ENCODE measurements at places on chromosomes 1 and 21.

- no peak for DNase-seq
These were observed 104.5 kb downstream of the AK5 start for GRCh38 chr1:77386276-77386675.

DNA sequence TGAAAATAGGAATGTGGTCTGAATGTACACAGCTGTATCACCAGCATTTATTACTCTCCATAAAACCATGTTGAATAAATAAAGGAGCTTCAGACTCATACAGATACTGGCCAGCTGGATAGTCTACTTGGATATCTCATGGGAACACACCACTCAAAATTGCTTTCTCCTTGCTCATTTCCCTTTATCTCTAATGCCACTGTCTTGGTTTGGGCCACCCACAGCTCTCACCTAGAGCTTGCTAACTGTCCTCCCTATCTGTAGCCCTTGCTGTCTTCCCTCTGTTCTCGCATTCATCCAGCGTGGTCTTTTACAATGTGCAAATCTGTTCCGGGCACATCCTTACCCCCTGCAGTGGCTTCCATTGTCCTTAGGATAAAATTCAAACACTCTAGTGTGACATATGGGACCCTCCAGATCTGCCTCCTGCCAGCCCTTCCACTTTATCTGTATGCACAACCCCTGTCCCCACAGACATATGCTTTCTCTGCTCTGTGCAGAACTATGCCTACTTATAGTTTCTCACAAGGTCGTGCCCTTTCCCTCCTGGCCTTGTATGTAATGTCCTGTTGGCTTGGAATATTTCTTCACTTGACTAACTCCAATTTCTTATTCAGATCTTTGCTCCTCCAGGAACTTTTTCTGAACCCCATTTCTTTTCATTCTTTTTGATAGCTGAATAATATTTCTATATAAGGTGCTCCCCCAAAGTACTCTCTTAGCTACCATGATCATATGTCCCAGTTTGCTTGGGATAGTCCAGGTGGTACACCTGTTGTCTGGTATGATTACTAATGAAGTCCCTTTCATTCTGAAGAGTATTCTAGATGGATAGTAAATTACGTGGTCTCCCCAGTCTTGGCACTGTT lies 2.9 kb downstream of the FLVCR1 start:
- no peak for DNase-seq

- DNase-seq, result no peak
These were observed 1204.6 kb upstream of the TMPRSS15 start for GRCh38 chr21:19608101-19608621.

GRCh38 chr1:238658763-238659162 lies 727.6 kb upstream of the CHRM3 start:
- DNase-seq, result no peak

DNA sequence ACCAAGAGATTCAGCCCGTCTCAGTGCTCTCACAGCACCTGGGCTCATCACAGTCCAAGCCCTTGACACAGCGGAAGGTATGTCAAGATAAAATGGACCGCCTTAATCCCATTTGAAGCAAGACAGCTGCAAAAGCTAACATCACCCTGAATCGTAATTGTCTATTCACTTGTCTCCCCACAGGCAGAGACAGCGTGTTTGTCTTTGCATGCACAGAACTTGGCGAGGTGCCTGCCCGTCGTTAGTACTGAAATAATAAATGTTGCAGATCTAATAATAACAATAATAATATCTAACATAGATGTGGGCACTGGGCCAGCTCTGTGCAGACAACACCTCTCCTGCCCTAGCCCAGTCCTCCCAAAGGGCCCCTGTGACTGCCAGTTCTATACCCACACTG lies 271.7 kb downstream of the NPHP4 start:
- peak; percentile 39 for DNase-seq

DNA sequence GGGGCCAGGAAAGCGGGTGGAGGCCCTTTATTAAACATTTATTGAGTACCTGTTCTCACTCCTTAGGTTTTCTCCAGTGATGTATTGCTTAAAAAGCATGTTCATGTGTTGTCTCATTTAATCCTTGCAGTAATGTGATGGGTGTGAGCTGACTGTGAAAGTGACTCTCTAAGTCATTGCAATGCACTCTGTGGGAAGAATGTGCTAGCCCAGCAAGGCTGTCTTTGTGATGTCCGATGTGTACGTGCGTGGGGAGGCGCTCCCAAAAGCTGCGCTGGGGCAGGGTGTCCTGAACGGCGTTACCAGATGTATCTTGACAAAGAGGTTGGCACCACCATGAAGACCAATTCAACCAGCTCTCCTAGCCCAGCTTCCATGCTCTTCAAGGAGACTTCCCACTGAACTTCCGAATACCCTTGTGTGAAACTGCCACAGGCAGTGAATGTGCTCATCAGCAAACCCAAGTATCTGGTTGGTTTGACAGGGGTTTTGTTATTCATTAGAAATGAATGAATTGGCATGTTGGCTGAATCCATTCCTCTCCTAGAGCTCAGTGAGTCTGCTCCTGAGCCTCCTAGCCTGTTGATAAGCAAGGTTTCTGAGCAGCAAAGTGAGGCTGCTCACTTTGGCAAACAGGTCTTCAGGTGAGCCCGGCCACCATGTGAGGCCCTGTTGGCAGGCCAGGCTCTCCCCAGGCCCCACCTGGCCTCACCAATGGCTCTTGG lies 28.0 kb downstream of the NUAK2 start:
- no peak for DNase-seq

GRCh38 chr21:37253991-37254390 lies 13.1 kb downstream of the VPS26C start:
- no peak for DNase-seq

GRCh38 chr1:80154176-80154575 lies 1147.6 kb upstream of the ADGRL4 start:
- no peak for DNase-seq

DNA sequence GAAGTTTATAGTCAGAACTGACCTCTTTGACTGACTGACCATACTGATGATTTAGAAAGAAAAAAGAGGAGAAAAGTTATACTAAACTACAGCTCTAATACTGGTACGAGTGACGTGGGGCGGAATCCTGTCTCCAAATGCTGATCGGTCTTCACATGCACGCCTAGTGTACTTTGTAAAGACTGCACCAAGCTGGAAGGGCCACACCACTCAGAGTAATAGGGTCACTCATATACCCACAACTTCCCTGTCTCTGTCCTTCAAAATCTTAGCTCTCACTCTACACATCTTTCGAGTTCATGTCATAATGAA lies 19.4 kb upstream of the GUCA2A start:
- DNase-seq, result no peak

DNA sequence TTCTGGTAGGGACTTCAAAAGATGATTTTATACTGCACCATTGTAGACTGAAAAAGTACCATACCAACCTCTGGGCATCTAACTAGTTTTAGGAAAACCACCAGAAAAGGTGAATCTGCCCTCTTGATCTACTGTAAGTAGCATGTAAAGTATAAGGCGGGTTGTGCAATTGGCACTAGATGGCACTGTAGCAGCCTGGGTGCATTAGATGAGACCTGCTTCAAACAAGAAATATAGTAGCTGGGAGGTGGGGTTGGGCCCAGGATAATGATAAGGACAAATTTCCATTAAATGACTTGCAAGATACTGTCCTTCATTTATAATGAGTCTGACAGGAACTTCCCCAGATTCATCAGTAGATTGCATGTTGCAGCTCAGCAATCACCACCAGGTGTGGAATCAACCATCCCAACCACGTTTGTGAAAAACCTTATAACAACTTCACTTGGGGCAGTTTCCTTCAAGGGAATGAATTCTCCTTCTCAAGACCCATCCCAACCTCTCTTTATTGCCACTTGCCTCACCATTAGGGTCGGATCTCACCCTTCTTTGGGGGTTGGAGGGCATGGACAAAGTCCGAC lies 37.3 kb upstream of the IL10 start:
- no peak for DNase-seq

DNA sequence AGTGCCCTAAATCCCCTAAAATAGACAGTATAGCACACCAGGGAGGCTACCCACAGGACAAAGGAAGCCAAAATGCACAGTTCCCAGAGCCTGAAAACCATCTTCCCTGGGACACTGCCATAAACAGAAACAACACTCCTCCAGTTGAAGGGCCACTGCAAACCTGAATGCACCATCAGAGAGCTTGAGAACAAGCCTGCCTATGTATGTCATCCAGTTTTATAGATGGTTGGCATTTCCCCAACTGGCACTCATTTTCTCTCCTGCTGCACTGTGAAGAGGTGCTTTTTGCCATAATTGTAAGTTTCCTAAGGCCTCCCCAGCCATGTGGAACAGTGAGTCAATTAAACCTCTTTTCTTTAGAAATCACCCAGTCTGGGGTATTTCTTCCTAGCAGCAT lies 169.0 kb downstream of the AGBL4 start:
- no peak for DNase-seq

DNA sequence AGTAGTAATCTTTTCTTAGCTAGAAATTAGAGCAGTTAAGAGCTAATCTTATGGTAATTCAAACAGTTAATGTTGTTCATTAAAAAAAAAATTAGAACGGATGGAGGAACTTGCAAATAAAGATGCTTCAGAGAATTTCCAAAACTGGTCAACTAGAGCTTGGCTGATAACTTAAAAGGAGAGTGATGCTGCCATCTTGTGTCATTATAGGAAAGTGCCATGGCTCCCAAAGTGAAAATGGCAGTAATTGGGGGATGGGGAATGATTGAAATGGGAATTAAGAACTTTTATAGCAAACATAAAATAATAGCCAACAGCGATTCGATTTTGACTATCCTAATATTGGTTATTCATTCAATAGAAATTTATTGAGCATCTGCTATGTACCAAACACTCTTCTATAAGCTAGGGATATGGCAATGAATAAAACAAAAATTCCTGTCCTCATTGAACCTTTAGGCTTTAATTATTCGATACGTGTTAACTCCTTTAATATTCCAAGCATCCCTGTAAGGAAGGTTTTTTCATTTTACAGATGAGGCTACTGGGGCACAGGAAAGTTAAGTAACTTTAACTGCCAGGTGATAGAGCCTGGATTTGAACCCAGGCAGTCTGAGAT lies 5.7 kb upstream of the PLPP3 start:
- DNase-seq, result no peak

- DNase-seq, result no peak
These were observed 35.0 kb downstream of the DHCR24 start for GRCh38 chr1:54851936-54852524.

DNA sequence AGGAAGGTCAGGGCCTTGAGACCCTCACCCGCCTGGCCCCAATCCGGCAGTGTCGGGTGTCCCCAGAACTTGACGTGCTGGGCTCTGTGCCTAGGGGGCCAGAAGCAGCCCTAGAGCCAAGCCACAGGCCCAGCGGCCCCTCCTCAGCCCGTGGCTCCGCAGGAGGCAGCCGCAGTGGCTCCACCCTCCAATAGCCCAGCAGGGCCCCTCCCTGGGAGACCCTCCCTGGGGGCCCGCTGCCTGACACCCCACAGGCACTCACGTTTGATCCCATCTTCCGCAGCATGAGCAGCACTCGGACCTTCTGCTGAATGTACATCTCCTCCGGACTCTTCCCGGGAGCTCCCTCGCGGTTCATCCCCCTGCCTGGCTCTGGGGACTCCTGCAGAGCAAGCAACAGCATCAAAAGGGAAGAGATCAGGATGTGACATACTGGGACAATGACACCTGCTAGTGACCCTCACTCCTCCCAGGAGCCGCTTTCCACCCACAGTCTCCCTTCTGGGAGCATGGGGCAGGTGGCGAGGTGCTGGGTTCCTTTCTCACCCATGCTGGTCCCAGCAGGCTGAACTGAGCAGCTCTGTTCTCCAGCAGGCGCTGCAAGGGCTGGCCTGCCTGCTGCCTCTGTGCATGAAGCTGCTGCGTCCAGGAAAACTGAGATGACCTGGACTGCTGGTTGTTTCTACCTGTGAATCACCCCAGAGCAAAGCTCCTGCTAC lies 38.2 kb downstream of the CTNNBIP1 start:
- no peak for DNase-seq

DNA sequence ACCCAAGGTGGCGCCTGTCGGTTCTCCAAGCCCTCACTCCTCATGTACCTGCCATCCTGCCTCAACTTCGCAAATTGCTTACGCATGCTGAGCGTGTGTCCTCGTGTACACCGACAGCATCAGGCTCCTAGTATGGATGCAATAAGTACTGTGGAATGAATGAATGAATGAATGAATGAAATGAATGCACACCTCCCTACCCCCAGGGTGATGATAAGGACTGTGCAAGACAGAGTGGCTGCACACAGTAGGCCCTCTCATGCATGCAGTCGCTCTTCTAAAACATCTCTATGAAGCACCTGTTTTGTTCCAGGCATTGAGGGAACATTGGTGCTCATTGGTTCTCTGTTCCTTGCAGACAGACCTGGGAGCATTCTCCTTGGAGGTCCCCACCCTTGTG lies 49.8 kb upstream of the H6PD start:
- no peak for DNase-seq

DNA sequence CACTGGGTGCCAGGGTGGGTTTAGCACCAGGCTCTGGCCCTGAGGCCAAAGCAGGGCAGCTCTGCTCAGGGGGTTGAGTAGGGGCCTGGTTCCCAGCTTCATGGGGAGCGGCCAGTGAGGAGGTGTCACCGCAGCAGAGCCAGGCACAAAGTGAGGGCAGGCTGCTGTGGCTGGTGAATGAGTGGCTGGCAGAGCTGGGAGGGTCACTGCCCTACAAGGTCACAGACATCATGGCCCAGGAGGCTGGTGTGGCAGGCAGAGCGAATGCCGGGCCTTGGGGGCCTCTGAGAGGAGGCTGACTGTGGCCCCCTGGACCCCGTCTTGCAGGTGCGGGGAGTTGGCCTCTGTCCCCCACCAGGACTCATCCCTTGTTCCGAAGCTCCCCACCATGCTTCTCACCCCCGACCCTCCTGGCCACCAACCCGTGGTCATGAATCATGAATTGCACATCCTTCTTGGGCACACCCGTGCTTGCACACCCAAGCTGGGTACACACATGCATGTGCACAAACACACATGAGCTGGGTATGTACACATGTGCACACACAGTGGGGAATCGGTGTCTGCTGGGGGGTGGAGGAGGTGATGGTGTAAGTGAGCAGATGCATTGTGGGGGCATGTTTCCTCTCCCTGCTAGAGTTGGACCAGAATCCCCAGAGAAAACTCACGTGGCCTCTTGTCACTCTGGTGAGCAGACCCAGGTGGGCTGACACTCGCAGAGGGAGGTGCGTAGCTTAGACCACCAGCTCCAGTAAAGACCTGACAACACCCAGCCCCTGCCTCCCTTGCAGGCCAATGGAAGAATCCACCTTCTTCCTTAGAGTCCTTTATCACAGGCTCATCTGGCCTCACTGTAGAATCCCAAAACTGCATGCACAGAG lies 4.8 kb upstream of the GNB1 start:
- DNase-seq, result no peak

- no peak for DNase-seq
These were observed 3.5 kb upstream of the SPEN start for GRCh38 chr1:15843826-15844572.

- no peak for DNase-seq
These were observed 96.8 kb upstream of the ATP1B1 start for GRCh38 chr1:169009666-169010065.

GRCh38 chr1:68495532-68495931 lies 1.4 kb downstream of the DEPDC1 start:
- DNase-seq, result no peak

DNA sequence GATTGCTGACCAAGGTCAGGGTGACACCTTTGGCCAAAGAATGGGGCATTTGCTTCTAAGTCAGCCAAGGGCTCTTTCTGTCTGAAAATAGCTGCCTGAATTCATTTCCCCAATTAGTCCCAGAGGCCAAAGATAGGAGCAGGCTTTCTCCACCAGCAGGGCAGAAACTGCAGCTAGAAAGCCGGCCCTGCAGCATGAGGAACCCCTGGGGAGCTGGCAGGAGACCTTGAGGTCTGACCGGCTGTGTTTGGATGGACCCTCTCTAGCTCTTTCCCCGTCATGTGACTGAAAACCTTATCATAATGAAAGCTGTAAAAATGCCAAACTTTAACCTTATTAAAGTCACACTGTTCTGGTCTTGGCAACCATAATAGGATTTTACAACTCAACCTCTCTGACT lies 93.4 kb downstream of the CD58 start:
- DNase-seq, result no peak

Data from lower lobe of right lung (tissue), 2 donors.